ENCODE measurements at places on chromosomes 3 and 15.

DNA sequence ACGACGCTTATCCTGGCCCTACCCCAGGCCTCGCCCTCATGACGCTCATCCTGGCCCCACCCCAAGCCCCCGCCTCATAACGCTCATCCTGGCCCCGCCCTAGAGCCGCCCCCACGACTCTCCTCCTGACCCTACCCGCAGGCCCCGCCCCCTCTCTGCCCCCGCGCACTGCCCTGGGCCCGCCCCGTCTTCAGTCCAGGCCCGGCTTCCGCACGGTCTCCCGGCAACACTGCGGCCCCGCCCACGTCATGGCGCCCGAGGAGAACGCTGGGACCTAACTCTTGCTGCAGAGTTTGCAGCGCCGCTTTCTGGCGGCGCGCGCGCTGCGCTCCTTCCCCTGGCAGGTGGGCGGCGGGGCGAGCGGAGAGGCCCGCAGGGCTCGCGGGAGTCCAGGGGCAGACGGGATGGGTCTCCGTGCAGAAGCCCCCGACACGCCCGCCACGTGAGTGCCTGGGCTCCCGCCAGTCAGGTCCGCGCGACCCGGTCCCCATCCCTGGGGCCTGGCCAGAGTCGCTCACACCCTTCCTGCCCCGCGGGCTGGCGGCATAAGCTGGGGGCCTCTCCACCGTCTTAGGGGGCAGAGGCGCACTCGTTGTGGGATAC is 52.5 kb upstream of the ROPN1B start:
- DNase-seq, result peak; percentile 92

DNA sequence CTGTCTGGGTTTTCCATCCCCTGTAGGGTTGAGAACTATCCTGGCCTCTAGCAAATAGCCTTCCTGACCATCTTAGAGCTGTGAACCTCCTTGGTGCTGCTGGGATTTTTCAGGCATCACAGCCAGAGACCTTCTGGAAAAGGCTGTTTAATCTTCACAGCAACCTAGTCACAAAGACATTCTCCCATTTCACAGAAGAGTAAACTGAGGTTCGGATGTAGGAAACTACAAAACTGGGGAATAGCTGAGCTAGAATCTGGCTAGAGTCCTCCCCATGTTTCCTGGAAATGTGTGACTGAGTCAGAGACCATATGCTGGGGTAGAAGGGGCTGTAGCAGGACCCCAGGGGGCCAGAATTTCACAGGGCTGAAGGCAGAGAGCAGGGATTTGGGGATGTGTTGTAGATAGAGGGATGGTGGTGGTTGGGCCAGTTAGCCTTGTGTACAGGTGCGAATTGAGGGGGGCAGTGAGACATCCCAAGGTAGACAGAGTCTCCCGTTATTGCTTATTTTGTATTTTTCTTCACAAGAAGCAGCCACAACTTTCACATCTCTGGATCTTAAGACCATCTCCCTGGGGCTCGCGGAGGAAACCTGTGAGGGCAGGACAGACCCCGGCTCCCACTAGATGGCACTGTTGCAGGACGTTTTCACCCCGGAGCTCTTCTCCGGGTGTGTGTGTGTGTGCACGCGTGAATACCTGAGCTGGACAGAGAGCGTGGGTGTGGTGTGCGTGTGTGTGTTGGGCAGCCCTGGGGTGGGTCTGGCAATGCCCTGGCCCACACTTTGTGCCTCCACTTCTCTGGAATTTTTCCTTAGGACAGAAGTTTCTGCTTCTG is 66.9 kb upstream of the PRR23C start:
- DNase-seq, result peak; percentile 61

DNA sequence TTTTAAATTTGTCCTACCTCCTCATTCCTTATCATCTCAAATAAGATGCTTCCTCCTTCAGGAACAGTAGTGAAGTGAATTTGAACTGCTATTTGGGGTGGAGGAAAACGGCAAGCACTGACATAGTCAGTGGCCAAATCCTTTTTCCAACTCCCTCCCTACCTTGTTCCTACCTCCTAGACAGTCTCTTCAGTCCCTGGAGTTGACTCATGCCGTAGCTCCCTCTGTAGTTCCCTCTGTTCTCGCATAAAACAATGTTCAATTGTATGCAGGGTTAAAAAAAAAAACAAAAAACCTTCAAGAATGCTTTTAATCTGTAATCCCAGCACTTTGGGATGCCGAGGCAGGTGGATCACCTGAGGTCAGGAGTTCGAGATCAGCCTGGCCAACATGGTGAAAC is 1.4 kb downstream of the UBR1 start:
- peak; percentile 38 for DNase-seq

GRCh38 chr15:54564166-54564565 is 585.9 kb downstream of the UNC13C start:
- no peak for DNase-seq

DNA sequence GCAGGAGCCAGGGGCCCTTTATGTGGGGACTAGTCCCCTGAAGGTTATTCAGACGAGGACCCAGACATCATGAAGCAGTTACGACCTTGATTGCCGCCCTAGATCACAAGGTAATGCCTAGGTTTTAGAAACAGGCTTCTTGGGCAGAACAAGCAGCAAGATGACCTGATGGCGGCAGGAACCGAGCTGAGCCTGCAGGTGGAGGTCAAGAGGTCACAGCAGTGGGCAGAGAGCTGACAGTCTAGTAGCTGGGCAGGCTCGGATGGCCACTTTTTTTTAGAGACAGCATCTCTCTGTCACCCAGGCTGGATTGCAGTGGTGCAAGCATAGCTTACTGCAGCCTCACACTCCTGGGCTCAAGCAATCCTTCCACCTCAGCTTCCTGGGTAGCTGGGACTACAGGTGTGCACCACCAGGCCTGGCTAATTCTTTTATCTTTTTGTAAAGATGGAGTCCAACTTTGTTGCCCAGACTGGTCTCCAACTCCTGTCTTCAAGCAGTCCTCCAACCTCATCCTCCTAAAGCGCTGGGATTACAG is 83.5 kb upstream of the ABHD17C start:
- DNase-seq, result no peak

GRCh38 chr3:109687626-109688025 is 350.3 kb upstream of the DPPA4 start:
- DNase-seq, result no peak

GRCh38 chr15:100572362-100572983 is 29.5 kb downstream of the LINS1 start:
- DNase-seq, result no peak

GRCh38 chr3:120469440-120469839 is 18.6 kb upstream of the FSTL1 start:
- no peak for DNase-seq

- DNase-seq, result no peak
Observed at GRCh38 chr15:58526647-58527192, 94.9 kb downstream of the LIPC start.

DNA sequence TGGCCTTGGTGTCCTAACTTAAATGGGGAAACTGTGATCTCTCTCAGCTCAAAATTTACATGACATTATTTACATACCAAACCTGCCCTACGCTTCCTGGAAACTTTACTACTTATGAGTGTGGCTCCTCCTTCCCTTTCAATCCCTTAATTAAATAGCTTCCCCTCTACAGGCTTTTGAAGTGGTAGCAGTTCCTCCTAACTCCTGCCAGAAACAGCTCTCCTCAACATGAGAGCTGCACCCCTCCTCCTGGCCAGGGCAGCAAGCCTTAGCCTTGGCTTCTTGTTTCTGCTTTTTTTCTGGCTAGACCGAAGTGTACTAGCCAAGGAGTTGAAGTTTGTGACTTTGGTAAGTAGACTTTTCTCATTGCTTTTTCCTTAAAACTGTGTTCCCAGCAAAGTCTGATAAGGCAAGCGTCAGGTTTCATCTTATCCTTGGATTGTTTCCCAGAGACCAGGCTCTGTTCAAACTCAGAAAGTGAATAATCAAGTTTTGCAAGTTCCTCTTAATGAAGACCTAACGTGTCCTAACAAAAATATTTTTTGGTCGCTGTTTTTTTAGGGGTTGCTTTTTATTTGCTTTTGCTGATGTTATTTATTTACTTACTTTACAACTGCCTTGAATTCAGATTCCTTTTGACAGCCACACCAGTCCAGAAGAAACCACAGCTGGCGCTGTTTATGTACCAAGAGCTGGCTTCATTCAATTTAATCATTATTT is at the start of gene ACP3:
Gene ACP3, plus strand, starts transcription at position 179 of the 720 bp plus-strand sequence. Its CDS starts 50 bp downstream, at position 229.
- DNase-seq, result no peak

- DNase-seq, result no peak
Observed at GRCh38 chr3:23294770-23295387, 91.8 kb downstream of the UBE2E2 start.

- DNase-seq, result peak; percentile 85
Observed at GRCh38 chr3:179015551-179016020, 56.0 kb downstream of the ZMAT3 start.

- no peak for DNase-seq
Observed at GRCh38 chr3:50536471-50537180, 30.9 kb downstream of the C3orf18 start.

GRCh38 chr15:90059208-90059985 is 42.9 kb downstream of the IDH2 start:
- no peak for DNase-seq

GRCh38 chr15:100311154-100311625 is 30.6 kb downstream of the ADAMTS17 start:
- DNase-seq, result no peak

GRCh38 chr15:57541805-57542504 is 49.7 kb upstream of the MYZAP start:
- DNase-seq, result peak; percentile 6

DNA sequence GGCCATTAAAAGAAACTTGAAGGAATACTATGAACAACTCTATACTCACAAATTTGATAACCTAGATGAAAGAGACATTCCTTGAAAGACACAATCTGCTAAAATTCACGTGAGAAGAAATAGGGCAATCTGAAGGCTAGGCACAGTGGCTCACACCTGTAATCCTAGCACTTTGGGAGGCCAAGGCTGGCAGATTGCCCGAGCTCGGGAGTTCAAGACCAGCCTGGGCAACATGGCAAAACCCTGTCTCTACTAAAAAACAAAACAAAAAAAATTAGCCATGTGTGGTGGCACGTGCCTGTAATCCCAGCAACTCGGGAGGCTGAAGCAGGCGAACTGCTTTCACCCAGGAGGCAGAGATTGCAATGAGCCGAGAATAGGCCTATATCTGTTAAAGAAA is 104.8 kb downstream of the HES1 start:
- DNase-seq, result no peak

Data from hematopoietic multipotent progenitor cell treated with erythropoietin and hydrocortisone succinate and interleukin-3 and kit ligand, for 17 days (in vitro differentiated cells).